ENCODE measurements at places on chromosomes 11 and 22.

DNA sequence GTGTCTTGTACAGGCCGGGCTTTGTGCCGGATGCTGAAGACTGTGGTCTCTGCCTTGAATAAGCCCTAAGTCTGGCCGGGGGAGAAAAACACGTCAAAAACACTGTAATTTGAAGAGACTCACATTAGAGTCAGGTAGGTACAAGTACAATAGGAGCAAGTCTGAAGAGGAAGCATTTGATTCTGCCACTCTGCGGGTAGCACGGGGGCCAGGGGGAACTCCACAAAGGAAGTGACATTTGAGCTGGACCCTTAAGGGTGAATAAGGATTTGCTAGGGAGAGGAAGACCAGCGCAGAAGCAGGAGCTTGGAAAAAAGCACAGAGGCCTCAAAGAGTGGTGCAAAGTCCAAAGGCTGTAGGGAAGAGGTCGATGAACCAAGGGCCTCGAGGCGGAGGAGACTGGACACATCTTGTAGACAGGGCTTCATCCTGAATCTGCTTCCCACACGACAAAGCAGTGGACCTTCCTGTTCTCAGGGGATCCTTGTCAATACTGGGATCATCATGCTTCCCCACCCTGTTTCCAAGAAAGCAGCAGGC, 38.7 kb downstream of the BUD13 start:
- DNase-seq = no peak

GRCh38 chr11:44877571-44878497, 72.8 kb downstream of the TP53I11 start:
- DNase-seq = no peak

DNA sequence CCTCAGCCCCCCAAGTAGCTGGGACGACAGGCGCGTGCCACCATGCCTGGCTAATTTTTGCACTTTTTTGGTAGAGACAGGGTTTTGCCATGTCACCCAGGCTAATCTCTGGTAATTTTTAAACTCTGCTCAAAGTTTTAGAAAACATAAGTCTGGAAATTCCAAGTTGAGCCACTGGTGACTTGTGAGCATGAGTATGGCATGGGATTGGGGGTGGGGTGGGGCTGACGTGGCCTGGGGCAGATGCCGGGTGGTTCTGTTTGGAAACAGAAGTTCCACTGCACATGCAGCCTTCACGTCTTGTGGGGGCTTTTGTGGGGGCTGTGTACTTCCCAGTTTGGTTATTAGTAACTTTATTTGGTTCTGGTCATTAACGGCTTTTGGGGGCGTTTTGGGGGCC, 67.3 kb downstream of the PTPRJ start:
- DNase-seq = no peak

GRCh38 chr11:28559492-28559891, 451.3 kb downstream of the METTL15 start:
- no peak for DNase-seq

DNA sequence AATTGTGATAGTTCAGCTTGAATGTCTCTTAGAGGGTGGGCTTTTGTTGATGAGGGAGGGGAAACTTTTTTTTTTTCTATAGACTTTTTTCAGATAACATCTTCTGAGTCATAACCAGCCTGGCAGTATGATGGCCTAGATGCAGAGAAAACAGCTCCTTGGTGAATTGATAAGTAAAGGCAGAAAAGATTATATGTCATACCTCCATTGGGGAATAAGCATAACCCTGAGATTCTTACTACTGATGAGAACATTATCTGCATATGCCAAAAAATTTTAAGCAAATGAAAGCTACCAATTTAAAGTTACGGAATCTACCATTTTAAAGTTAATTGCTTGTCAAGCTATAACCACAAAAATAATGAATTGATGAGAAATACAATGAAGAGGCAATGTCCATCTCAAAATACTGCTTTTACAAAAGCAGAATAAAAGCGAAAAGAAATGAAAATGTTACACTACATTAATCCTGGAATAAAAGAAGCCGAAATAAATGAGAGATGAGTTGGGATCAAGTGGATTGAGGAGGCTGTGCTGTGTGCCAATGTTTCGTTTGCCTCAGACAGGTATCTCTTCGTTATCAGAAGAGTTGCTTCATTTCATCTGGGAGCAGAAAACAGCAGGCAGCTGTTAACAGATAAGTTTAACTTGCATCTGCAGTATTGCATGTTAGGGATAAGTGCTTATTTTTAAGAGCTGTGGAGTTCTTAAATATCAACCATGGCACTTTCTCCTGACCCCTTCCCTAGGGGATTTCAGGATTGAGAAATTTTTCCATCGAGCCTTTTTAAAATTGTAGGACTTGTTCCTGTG, 3.9 kb downstream of the MALAT1 start:
- peak; percentile 20 for DNase-seq

DNA sequence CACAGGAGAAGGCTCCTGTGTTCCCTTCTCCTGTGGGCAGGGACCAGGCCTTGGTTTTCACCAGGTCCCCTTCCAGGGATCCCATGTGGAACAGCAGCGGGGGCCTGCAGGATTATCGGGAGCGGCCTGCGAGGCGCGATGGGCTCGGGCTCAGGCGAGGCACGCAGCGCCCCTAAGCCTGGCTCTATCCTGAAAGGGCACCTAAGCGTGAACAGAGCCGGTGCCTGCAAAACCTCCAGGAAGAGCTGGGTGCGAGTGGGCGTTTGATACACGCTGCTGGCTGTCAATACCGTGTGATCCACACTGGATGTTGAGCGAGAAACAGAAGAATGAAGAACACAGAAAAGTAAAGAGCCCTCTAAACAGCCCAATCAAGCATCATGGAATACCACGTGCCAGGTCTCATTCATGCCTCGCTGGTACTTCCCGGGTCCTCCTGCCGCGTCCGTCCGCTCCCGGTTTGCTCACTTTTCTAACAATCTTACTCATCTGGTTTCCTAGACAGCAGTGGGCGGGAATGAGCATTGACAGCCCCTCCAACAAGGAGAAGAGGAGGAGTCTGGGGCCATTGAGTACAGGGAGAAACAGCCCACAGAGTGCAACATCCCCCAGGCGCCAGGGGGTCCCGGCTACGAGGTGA, 12.5 kb downstream of the OSBPL5 start:
- no peak for DNase-seq

GRCh38 chr11:82855616-82856015, 44.6 kb downstream of the PRCP start:
- no peak for DNase-seq

DNA sequence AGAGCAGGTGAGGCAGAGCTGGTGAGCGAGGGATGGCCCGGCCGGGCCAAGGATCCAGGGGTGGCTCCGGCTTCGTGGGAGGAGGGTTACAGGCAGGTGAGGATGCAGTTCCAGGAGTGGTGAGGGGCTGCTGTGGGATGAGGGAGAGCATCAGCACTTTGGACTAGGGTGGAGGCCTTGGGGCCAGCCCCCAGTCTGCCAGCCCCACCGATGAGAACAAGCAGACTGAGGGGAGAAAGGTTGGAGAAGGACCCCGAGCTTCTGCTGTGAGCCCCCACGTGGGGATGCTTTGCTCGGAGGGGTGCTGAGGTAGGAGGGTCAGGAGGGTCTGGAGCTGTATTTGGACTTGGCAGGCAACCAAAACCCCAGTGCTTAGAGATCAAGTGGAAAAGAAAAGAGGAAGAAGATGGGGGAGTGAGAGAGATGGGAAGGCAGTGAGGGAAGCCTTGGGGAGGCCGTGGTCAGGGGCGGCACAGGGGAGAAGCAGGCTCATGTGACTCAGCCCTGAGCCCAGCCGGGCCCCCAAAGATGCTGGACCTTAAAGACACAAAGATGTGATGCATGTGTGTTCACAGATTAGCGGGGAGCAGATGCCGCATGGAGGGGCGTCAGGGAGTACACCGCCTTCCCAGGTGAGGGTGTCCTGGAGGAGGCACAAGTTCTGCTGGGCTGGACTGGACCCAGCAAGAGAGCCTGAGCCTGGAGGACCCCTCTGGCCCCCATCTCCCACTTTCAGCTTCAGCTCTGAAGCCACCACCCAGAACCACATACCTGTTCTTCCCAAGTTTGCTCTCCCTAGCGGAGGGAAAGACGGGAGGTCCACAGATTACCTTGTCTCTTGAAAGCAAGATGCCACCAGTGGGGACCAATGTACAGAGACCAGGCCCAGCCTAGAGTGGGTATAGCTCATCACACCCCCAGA, 91.3 kb downstream of the CDKN1C start:
- DNase-seq = no peak

- no peak for DNase-seq
Observed at GRCh38 chr11:133204158-133204557, 328.1 kb downstream of the OPCML start.

- no peak for DNase-seq
Observed at GRCh38 chr11:34721646-34722045, 100.8 kb downstream of the EHF start.

DNA sequence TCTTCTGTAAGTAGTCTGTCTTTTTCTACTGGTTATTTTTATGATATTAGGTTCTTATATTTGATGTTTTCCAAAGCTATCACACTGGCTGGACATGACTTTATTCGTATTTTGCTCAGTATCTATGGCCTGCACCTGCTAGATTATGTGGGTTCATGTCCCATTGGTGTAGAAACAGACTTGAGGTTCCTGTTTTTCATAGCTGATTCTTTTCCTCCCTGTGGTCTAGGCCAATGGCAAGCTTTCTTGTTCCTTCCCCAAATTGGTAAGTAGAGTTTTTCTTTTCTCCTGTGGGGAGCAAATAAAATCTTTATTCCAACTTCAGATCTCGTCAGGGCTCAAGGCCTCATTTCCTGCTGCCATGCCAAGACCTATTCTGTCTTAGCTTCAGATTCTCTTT, 30.2 kb upstream of the SWAP70 start:
- DNase-seq = no peak

- DNase-seq = no peak
Observed at GRCh38 chr11:69014898-69015549, 2.0 kb upstream of the MRGPRF start.

DNA sequence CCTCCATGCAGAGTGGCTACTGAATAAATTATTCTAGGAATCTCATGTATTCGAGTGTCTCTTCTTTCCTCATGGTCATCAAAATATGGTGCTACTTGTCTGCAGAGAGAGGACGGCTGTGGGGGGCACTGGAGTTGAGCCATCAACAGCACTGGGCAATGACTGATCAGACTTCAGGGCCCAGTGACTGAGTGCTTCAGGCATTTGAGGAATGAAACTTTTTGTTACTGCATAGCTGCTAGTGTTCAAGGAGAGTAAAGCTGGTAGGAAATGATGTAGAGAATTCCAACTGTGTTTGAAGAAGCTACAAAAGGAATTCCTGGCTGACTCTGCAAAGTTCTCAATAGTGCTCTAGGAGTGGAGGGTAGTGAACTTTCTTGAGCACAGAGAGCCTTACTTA, 277.7 kb downstream of the CADM1 start:
- DNase-seq = no peak

DNA sequence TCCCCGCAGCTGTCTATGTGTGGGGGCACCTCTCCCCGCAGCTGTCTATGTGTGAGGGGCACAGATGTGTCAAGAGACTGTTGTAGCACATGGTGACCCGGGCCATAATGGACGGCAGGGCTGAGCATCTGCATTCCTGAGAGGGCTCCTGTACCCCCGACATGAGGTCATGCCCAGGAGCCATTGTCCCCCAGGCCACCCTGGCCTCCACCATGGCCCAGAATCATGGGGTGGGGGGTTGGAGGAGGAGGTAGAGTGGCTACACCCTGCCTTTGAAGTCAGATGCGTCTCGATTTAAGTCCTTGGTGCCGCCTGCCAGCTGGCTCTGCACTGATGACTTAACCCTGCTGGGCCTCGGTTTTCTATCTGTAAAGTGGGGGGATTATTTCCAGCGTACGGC, 49.1 kb downstream of the ARHGAP8 start:
- DNase-seq = no peak

- DNase-seq = no peak
Observed at GRCh38 chr11:65851083-65851579, 6.8 kb downstream of the CFL1 start.

DNA sequence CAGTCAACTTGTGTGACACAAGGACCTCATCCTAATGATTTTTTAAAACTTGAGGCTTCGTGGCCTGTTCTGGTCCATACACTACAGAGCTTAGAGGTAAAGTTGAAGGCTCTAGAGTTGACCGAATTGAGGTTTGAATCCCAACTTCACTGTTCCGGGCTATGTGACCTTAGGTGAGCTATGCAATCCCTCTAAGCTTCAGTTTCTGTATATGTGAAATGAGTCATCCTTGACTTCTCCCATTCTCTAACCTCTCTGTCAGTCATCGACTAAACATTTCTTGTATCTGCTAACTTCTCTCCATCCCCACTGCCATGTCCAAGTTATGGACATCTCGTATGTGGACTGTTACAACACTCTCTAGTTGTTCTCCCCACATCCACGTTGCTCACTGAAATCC, 178.2 kb upstream of the TMEM45B start:
- no peak for DNase-seq

GRCh38 chr11:76625472-76626186, 44.9 kb downstream of the LRRC32 start:
- no peak for DNase-seq

All from naive thymus-derived CD4-positive, alpha-beta T cell (primary cell).